ENCODE measurements at places on chromosomes 11 and 22.
A peak's percentile ranks its signal among the peaks of the same experiment; 100 is the strongest.

GRCh38 chr11:2208691-2209369, 37.2 kb upstream of the TH start:
- DNase-seq: peak; percentile 0

DNA sequence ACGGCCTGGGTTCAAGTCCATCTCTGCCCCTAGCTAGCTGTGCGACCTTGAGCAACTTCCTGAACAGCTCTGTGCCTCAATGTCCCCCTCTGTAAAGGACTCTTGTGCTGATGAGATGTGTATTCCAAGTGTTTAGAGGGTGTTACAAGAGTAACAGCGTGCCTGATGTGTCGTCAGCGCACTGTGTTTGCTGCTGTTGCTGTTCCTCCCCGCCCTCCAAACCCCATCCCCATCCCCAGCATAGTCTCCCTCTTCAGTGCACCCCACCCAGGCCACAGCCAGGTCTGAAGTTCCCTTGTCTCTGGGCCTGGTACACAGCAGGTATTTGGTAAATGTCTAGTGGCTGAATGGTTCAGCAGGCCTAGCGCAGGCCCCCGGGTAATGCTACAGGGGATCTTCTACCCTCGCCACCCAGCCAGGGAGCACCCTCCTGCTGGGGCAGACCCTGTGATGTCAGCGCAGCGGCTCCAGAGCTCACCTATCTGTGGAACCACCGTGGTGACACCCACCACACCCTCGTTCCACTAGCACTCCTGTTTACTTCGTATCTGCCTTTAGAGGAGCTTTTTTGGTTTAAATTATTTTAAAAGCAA, 10.3 kb downstream of the CBX7 start:
- no peak for DNase-seq

DNA sequence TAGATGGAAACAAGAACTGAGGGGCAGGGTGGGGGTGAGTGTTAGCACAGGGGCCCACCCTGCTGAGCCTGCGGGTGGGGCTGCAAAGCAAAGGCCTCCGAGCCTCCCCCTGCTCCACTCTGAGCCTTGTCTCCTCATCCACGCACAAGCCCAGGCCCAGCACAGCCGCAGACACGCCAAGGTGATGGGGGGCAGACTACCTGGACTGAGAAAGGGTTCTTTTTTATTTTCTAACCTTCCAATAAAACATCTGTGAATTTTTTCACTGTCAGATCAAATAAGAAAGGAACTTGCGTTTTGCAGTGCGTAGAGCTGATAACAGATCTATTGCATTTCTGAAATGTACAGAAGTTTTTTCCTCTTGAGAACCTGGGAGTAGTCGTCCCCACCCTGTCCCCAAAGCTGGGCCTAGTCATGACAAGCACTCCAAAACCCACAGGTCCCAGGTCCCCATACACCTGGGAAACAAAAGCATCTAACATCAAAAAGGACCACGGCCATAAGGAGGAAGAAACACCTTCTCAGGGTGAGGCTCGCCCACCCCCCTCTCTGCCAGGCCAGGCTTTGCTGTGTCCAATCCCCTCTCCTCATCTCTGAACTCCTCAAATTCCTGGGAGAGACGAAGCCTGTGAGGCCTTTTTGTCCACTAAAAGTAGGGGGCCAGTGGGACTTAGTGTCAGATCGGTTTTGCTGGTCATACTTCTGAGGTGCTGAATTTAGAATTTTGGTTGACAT, 22.7 kb upstream of the CD5 start:
- DNase-seq: no peak

GRCh38 chr11:3231851-3232744, at the start of gene MRGPRE:
Gene MRGPRE, minus strand, starts transcription at chr11:3232417. Its CDS starts 3,618 bp downstream, at chr11:3228799.
- no peak for DNase-seq

DNA sequence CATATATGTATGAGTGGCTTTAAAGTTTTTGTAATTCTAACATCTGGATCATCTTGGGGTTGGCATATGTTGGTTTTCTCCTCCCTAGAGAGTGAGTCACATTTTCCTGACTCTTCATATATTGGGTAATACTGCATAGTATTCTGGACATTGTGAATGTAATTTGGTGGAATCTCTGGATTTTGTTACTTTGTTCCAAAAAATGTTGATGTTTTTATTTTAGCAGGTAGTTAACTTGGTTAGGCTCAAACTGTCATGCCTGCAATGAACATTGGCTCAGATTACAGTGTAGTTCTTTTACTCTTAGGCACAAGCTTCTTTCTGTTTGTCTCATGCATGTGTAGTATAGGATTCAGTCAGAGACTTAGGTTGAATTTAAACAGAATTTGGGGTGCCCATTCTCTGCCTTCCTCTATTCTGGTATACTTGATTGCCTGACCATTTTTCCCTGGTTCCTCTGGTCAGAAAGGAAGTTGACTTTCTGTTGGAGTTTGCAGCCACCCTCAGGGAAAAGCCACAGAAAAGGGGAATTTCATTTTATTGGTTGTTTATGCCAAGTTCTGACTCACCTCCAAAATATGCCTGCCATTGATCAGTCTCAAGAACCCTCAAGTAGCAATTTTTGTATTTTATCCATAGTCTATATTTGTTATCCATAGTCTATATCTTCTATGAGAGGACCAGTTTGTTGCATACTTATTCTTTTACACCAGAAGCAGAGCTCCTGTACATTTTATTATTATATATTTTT, 151.7 kb downstream of the UVRAG start:
- no peak for DNase-seq

DNA sequence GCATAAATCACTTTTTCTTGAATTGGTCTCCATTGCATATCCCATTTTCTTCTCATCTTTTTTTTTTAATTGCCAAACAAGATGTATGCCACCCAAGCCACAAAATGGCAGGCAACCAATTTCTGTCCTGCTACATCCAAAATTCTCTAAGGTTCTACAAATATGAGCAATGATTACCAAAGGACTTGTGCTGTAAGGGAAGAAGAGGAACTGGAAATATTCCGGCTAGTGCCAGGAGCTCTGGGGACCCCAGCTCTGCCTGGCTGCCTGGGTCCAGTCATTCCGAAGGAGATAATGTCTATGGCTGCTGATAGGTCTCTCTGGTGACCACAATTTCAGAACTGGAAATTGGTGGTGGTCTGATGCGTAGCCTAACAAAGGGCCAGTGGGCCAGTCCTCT, 17.1 kb upstream of the SNX32 start:
- no peak for DNase-seq

DNA sequence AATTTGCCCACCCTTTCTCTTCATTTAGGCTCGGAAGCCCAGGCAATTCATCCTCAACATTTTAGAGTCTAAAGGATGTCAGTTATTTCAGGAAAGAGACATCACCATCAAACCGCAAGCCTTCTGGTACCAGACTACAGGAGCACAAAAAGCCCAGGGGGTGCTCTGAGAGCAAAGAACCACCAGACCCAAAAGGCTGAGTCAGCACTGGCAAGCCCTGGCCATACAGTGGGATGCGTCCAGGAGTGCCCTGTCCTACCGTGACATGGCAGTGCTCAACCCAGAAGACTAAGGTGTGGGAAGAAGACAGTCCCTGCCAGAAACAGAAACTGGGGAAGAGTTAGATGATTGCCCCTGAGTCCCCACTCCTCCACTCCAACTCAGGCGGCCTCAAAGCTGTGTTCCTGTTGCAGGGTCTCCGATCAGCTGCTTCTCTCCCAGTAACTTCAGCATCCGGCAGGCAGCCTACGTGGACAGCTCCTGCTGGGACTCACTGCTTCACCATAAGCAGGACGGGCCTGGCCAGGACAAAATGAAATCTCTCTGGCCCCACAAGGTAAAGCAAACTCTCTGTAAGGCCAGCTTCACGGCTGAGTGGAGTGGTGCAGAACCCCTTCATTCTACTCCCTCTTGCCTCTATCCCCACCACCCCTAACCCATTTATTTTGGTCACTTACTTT, 1.5 kb downstream of the PANX3 start:
- no peak for DNase-seq

DNA sequence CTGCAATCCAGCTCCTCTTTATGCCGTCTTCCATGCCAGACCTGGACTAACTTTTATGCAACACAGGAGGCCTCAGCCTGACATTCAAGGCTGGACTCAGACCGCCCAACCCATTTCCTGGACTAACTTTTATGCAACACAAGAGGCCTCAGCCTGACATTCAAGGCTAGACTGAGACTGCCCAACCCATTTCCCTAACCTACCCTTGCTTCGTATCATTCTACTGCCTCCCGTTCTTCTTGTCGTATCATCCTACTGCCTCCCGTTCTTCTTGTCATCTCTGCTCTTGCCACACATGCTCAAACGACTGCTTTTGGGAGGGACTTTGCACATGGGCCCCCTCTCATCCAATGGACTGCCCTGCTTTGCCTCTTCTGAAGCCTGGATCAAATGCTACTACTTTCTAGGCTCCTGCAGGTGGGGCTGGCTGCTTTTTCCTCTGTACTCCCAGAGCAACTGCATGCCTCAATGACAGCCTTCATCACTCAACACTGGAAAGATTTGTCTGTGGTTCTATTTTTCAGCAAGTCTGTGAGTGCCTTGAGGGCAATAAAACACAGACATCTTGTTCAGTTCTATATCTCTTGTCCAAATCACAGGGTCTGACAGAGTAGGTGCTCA, 7.8 kb downstream of the TBC1D10A start:
- DNase-seq: no peak

GRCh38 chr11:29321293-29322132, 695.3 kb downstream of the KCNA4 start:
- no peak for DNase-seq

DNA sequence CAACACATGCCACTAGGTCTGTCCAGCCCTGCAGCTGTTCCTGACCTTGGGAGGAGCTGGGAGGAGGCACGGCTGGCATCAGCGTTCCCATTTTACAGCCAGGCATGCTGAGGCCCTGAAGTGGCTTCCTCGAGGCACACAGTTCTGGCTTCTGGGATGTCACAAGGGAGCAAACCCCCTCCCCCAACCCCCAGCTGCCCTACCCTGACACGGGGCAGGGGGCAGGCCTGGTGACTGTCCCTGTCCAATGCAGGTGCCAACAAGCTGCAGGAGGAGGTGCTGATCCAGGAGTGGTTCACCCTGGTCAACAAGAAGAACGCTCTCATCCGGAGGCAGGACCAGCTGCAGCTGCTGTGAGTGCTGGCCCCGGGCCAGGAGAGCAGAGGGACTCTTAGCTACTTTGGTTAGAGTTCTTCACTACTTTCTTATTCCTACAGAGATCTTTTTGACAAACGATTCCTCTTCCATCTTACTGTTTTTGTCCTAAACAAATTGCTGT, 5.3 kb downstream of the KCNK7 start:
- DNase-seq: no peak

GRCh38 chr11:108938604-108939003, 273.7 kb downstream of the DDX10 start:
- DNase-seq: no peak

DNA sequence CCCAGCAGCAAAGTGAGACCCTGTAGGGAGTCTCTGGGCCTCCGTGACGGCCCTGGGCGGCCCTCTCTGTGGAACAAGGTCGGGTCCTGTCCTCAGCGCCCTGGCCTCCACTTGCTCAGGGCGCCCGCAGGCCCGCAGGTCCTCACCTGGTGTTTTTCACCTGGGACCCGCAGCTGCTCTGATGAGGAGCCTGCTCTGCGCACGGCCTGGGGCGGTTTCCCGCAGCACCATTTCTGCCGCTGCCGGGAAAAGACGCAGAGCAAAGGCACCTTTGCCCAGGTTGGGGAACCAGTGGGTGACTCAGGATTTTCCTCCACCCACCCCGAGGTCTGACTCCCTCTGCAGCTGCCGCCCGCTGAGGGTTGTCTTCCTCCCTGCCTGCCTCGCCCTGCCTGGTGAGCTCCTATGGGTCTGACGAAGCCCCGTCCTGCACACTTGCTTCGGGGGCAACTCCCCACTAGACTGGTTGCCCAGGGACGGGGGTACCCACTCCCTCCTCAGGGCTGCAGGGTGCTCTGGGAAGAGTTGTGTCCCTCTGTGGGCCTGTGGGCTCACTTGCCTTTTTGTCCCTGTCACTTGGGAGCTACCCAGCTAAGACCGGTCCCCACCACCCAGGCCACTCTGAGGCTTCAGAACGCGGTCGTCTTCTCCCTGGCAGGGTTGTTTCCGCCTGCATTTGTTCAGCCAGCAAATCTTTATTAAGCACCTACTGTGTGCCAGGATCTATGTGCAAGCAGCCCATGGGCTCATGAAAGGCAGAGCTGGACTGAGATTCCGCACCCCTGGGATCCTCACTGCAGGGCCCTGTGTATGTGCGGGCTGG, 89.5 kb downstream of the KCNQ1 start:
- peak; percentile 21 for DNase-seq

DNA sequence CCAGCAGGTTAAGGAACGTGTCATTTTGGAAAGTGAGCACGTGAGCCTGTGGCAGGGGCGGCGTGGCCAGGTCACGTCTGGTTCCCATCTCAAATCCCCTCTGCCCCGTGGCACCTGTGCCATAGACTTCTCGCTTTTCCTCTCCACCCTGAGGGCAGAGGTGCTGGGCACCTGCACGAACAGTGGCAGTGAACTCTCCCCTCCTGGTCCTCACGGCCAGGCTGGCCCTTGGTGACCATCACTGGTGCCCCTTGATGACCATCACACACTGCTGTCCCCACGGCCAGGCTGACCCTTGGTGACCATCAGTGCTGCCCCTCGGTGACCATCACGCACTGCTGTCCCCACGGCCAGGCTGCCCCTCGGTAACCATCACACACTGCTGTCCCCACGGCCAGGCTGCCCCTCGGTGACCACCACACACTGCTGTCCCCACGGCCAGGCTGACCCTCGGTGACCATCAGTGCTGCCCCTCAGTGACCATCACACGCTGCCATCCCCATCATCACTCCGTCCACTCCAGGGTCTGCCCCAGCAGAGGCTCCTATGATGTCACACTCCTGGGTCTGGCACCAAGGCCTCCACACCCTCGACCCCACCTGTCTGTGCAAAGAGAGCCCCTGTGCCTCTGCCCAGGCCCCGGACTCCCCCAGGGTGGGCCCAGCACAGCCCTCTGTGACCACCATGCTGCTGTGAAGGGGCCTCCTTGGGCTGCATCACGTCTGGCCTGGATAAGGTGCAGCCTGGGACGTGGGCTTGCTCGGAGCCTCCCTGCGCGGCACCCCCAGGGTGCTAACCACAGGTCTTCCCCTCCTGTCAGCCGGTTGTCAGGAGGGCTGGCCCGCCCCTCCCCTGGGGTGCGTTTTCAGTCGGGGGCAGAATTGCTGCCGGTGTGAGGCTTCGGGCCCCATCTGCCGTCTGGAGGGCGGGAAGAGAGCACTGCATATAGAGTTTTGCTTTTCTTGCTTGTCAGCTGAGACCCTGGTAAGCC, 738.6 kb downstream of the BRD1 start:
- no peak for DNase-seq

GRCh38 chr11:72254299-72254993, 10.5 kb upstream of the PHOX2A start:
- DNase-seq: no peak

DNA sequence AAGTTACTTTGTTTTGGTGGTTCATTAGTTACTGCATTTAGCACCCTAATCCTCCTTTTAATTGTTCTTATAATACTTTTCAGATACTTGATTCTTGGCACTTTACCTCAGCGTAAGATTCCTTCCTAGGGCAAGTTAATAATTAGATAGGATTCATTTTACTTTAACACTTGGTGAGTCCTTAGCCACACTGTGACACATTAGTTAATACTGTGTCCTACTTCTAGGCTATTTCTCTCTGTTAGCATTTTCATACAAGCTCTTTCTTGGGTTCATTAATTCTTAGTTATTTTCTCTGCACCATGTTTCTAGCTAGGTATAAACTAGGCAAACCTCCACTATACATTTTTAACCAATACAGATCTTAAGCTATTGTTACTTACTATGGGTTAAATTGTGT, 16.1 kb downstream of the OR5M3 start:
- no peak for DNase-seq

- no peak for DNase-seq
Measured at GRCh38 chr11:8652140-8652539, 30.3 kb downstream of the TRIM66 start.

GRCh38 chr11:94786264-94787126, 18.3 kb downstream of the AMOTL1 start:
- DNase-seq: no peak

All from activated naive CD8-positive, alpha-beta T cell treated with anti-CD3 and anti-CD28 coated beads, Interleukin-2, amount 50 U/mL, for 24 hours (primary cell).